ENCODE measurements at places on chromosomes 12 and 14.

GRCh38 chr14:57480051-57480450 lies 13.6 kb downstream of the CCDC198 start:
- no peak for DNase-seq

DNA sequence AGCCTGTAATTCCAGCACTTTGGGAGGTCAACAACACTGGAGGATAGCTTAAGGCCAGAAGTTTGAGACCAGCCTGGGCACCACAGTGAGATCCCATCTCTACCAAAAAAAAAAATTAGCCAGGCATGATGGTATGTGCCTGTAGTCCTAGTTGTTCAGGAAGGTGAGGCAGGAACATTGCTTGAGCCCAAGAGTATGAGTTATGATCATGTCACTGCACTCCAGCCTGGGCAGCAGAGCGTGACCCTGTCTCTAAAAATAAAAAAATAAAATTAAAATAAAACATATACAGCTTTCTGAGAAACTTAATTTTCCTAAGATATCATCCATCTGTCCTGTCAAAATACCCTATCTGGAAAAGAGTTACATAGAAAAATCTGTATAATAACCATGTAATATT lies 38.9 kb downstream of the EML5 start:
- DNase-seq = no peak

GRCh38 chr12:28500373-28501024 lies 310.2 kb downstream of the CCDC91 start:
- DNase-seq = no peak

- no peak for DNase-seq
These were observed 405.8 kb downstream of the MED13L start for GRCh38 chr12:115871714-115872113.

DNA sequence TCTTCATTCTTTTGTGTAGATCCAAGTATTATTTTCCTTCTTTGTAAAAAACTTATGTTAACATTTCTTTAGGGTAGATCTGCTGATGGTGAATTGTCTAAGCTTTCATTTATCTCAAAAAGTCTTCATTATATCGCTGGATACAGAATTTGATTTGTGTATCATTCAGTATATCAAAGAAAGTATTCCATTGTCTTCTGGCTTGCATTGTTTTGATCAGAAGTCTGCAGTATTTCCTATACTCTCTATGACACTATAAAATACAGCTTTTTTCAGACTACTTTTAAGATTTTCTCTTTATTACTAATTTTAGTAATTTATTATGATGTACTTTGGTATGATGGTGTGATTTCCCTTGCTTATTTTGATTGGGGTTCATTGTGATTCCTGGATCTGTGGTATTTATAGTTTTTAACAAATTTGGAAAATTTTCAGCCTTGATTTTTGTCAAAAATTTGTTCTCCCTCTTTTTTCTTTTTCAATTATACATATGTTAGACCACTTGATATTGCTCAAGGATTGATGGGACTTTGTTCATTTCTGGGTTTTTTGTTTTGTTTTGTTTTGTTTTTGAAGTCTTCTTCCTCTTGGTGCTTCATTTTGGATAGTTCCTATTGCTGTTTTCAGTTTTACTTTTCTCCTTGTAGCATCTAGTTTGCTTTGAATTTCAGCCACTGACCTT lies 176.5 kb downstream of the ZFP36L1 start:
- no peak for DNase-seq

GRCh38 chr14:105075379-105076295 lies 10.4 kb upstream of the GPR132 start:
- DNase-seq = no peak

GRCh38 chr14:51922624-51923023 lies 62.2 kb downstream of the GNG2 start:
- no peak for DNase-seq

DNA sequence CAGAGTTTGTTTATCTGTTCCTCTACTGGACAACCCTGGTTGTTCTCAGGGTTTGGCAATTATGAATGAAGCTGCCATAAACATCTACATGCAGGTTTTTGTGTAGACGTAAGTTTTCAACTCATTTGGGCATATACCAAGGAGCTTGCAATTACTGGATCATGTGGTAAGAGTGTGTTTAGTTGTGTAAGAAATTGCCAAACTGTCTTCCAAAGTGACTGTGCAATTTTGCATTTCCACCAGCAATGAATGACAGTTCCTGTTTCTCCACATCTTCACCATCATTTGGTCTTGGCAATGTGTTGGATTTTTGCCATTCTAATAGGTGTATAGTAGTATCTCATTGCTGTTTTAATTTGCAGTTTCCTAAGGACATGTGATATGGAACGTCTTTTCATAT lies 39.8 kb upstream of the FBXO33 start:
- no peak for DNase-seq

- no peak for DNase-seq
These were observed 898.1 kb downstream of the GALC start for GRCh38 chr14:87094913-87095312.

DNA sequence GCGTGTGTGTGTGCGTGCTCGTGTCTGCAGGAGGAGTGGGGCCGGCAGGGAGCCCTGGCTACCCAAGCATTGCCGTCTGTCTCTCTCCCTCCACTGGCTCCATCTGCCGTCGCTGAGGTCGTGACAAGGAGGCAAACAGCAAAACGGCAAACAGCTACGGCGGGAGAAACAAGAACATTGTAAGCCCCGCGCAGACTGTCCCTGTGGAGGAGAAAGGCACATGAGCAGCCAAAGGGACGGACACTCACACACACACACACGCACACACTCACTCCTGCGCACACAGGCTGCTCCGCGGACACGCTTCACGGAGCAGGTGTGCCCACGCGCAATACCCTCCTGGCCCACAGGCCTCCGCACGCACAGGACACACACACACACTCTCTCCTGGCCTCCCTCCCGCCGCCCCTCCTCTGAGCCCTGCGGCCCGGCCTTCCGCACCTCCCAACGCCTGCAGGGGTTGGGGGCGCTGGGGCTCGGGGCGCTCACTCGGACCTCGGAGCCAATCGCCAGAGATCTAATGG lies 905 bp downstream of the CISTR start:
- no peak for DNase-seq

DNA sequence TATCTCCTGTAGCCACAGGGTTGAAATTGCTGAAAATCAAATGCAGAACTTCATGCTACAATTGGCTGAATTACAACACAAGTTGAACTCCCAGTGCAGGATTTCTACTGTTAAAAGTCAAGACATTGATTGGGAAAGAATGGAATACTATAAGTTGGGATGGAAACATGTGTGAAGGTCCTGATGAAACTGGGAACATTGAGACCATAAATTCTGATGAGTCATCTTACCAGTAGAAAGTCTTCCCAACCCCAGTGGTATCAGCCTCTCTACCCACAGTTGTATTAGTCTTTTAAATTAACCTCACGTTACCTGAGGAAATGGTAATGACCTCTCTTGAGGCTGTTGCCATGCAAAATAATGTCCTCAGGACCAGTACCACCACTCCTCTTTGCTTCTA lies 27.4 kb upstream of the DYRK2 start:
- no peak for DNase-seq

GRCh38 chr14:64800000-64800399 lies 79.7 kb downstream of the SPTB start:
- DNase-seq = no peak

DNA sequence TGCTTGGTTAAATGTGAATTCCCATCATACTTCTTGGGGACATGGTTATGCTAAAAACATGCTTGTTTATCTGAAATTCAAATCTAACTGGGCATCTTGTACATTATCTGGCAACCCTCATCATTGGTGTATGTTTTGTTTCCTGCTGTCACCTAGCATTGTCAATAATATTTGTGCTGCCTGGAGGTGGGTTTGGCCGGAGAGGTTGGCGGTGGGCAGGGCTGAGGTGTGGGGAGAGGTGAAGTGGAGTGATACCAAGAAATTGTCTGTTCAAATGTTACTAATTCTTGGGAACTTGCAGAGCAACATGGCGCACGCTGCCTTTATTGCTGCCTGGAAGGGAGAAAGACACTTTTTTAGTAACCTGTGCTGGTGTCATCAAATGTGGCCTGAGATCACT lies 280.5 kb downstream of the VRK1 start:
- no peak for DNase-seq

GRCh38 chr12:2256915-2257314 lies 204.1 kb downstream of the CACNA1C start:
- no peak for DNase-seq

DNA sequence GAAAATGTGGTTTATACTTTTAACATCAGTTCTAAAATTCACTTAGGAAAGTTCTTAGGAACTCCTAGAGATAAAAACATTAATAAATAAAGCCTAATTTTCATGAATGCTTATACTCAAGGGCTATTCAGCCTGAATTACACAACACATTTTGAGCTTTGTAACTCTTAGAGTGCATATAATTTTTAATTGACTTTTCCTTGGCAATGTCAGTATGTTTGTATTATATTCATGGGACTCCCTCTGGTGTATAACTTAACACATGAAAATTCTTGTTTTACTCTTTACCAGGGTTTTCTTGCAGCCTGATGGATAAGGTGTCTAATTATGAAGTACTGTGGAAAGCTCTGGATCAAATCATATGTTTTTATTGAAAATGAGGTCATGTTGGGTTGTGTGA lies 150.6 kb upstream of the HMGA2 start:
- no peak for DNase-seq

GRCh38 chr12:100427078-100427477 lies 46.6 kb upstream of the NR1H4 start:
- DNase-seq = no peak

DNA sequence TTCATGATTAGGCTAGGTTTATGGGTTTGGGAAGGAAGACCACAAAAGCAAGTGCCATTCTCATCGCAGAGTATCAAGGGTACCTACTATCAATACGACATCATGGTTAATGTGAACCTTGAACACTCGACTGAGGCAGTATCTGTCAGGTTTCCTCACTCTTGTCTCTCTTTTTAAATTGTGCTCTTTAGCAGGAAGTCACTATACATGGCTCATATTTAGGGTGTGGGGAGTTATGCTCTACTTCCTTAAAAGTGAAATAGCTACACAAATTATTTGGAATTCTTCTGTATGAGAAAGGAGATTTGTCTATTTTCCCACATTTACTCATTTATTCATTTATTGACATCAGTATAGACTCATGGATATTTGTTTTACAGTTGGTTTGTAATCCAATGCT lies 5.9 kb upstream of the CLEC4E start:
- no peak for DNase-seq

DNA sequence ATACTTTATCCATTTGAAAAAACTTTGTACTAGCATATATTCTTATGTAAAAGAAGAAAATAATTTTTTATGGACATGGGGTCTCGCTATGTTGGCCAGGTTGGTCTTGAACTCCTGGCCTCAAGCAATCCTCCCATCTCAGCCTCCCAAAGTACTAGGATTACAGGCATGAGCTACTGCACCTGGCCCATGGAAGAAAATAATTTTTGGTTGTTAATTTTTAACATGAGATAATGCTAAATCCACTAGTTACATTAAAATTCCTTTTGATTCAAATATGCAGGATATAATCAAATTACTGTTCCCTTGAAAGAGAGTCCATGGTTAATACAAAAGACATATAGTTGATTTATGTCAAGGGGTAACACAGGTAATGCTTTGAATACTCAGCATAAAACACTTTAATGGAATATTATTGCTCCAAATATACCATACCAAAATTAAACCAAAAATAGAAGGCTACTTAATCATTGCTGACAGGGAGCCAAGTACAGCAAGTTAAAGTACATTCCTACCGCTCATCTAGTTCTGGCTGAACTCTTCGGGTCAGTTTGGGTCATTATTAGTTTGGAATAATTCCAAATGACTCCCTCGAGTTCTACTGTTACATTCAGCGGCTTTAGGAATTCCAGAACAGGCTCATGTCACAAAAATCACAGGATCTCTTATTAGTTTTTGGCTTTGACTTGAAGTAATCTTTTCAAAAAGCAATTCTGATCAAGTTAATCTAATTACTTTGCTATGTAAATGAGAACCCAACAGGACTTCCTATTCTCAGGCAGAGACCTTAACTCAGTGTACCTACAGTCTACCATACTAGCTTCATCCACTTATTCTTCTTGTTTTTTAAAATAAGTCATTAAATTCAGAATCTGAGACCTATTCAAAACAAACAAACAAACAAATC lies 6.1 kb downstream of the SOS2 start:
- DNase-seq = no peak

DNA sequence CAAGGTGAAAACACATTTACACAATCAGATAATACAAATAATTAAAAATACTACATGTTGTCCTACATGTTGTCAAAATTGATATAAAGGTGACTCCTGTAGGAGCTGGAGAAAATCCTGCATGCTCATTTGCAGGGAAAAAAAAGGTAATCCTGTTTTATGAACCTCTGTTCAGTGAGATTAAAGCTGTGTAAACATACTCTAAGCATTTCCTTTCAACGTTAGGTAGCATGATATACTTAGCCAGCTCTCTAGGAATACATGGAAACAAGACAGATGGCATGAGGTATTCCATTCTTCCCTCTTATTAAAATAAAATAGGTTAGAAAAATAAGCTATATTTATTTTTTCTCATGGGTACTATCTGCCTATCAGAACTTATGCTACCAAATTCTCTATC lies 635.7 kb upstream of the FLRT2 start:
- no peak for DNase-seq

DNA sequence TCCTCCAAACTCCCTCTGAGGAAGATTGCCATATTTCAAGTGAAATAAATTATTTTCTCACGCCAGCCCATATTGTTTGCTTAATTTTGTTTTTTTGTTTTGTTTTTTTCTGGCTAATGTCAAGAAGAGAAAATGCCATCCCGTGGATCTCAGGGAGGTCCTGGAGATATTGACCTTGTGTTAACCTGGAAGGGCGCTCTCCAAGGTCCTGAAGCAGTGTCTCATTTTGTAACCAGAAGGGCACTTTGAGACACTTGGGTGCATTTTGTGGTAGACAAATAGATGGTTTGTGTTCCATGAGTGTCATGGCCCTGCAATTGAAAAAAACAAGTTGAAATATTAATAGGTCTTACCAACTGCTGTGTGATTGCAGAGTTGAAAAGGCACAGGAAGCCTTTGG lies 268.9 kb downstream of the SUDS3 start:
- DNase-seq = no peak

GRCh38 chr14:87066221-87066817 lies 926.7 kb downstream of the GALC start:
- no peak for DNase-seq

DNA sequence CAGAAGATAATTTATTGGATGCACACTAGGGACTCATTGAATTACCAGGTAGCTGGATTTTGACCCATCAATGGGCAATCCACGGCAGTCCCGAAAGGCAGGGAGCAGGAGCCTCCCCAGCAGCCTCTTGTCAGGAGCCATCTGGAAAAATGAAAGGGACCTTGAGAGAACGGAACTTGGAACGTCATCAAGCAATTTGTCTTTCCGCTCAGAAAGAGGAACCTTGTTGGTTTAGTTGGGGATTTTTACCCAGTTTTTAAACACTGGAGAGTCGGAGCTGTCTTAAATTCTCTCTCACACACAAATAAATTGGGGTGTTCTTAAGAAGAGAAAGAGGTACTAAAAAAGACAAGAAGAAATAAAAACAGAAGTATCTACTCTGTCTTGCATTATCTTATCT lies 1351.7 kb upstream of the TMEM132C start:
- no peak for DNase-seq

GRCh38 chr14:94030571-94030970 lies 4.4 kb downstream of the OTUB2 start:
- DNase-seq = no peak

GRCh38 chr14:22955702-22956569 lies 954 bp downstream of the HAUS4 start:
- no peak for DNase-seq

- DNase-seq = no peak
These were observed 29.3 kb downstream of the ETV6 start for GRCh38 chr12:11678781-11679180.

GRCh38 chr14:59046746-59047145 lies 141.7 kb upstream of the DAAM1 start:
- DNase-seq = no peak

- no peak for DNase-seq
These were observed 107.2 kb downstream of the PDE3A start for GRCh38 chr12:20475542-20475941.
